ENCODE measurements at places on chromosomes 2 and 18.

DNA sequence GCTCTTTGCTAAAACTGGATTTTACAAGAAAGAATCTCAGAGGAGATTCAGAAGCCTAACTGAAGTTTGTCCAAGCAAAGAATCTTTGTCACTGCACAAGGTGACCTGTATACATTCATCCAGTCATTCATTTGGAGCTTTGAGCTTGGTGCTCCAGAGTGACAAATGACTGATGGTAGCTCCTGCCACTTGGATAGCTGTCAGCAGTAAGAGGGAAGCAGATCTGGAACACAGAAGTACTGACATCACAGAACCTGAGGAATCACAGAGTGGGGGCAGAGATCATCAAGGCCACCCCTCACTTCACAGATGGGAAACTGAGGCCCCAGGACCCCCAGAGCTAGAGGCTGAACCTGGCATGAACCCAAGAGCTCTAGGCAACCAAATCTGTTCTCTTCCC is 28.8 kb upstream of the IGFBP2 start:
- no peak overlapping the region for H3K27ac ChIP-seq
- DNase-seq: no peak
- no peaks in the 10 kb centered on the region for H3K36me3 ChIP-seq
- H3K27me3 ChIP-seq: no peaks in the 10 kb centered on the region

- no peak for DNase-seq
- no peaks in the 10 kb centered on the region for H3K4me1 ChIP-seq
- H3K27me3 ChIP-seq: no peaks in the 10 kb centered on the region
These were observed 37.8 kb downstream of the MAL start for GRCh38 chr2:95063086-95063958.

DNA sequence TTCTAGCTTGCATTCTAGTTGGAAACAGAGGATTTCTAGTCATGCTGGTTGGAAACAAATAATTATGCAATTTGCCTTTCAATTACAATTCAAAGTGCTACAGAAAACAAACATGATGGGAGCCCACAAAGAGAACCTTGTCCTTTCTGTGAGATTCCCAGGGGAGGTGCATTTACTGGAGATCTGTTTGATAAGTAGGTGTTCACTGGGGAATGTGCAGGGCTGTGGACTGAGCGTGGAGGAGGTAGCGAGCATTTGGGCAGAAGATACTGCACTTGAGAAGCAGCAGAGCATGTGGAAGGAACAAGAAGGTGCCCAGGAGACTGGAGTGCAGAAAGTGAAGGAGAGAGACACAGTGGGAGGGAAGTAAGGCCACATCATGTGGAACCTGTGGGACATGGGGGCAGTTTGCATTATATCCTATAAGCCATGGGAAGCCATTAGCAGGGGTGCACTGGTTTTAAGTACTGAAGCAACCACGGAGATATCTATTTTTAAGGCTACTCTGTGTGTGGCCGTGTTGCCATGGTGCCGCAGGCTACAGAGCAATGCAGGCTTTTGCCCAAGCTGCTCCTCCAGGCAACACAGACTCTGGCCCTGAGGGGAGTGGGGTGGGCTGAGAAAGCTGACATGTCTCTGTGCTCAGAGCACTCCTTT is 154.0 kb downstream of the ANTXR1 start:
- H3K4me3 ChIP-seq: no peak overlapping the region
- no peaks in the 10 kb centered on the region for H3K36me3 ChIP-seq
- no peaks in the 10 kb centered on the region for H3K27me3 ChIP-seq

DNA sequence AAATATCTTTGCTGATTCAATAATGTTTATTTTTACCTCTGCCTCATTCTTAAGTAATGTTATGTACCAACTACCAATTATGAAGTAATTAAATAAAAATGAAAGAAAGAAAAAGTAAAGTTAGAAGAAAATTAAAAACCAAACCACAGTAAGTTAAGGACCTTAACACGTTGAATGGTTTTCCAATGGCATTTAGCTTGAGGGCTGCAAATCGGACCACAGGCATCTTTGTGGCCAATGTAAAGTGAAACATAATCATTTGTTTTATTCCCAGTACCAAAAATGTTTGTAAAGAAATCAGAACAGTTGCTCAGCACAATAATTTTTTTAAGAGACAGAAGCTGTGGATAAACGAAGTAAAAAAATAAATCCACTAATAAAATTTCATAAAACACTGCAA is 1455.5 kb upstream of the ZEB2 start:
- H3K4me1 ChIP-seq: no peaks in the 10 kb centered on the region
- no peaks in the 10 kb centered on the region for H3K36me3 ChIP-seq
- no peaks in the 10 kb centered on the region for H3K27me3 ChIP-seq
- no peak for DNase-seq
- no peak overlapping the region for H3K27ac ChIP-seq

GRCh38 chr18:68925268-68925667 is 127.4 kb downstream of the CCDC102B start:
- H3K4me1 ChIP-seq: no peaks in the 10 kb centered on the region
- no peaks in the 10 kb centered on the region for H3K27me3 ChIP-seq
- H3K36me3 ChIP-seq: no peaks in the 10 kb centered on the region
- no peak overlapping the region for H3K27ac ChIP-seq
- H3K4me3 ChIP-seq: no peak overlapping the region

- no peaks in the 10 kb centered on the region for H3K27me3 ChIP-seq
- DNase-seq: no peak
- no peak overlapping the region for H3K27ac ChIP-seq
- H3K36me3 ChIP-seq: peaks cover 70% of the 10 kb centered on the region
- H3K4me3 ChIP-seq: no peak overlapping the region
- no peaks in the 10 kb centered on the region for H3K4me1 ChIP-seq
These were observed 35.1 kb downstream of the THAP4 start for GRCh38 chr2:241601841-241602240.

DNA sequence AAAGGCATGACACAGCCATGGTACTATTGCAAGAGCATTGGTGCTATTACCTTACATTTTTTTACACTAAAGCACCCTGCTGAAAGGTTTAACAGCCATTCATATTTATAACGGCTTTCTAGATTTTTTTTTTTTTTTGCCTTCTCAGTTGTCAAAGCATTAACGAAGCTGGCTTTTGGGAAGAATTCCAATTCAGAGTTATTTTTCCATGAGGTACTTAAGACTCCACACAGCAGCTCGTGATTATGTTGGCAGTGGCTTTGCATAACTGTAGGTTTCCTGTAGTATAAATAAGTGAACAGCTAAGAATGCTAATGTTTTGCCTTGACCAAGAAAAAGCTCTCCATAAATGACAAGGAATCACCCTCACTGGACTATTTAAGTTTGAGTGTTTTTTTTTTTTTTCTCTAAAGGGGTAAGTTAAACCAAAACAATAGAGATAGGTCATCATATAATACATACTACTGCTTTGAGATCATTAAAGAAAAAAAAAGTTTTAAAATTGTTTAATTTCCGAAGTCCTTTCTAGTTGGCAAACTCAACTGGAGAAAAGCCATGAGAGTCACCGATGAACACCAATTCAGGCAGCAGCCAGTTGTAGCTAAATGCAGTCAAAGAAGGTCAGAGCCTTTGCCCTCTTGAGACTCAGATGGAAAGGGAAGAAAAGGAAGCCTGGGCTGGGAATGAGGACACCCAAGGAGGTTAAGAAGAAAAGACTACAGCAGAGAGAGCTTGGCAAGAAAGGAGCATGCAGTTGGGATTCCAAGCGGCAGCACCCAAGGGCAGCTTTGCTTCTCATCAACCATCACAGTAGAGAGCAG is 187.4 kb upstream of the NCKAP5 start:
- H3K27ac ChIP-seq: no peak overlapping the region
- H3K4me1 ChIP-seq: no peaks in the 10 kb centered on the region
- no peak overlapping the region for H3K4me3 ChIP-seq
- no peak for DNase-seq
- H3K27me3 ChIP-seq: no peaks in the 10 kb centered on the region

GRCh38 chr2:160405077-160405867 is 88.3 kb downstream of the RBMS1 start:
- no peak for DNase-seq
- peaks cover 67% of the 10 kb centered on the region for H3K4me1 ChIP-seq
- H3K27ac ChIP-seq: peak overlapping the region; percentile 96
- no peaks in the 10 kb centered on the region for H3K27me3 ChIP-seq

DNA sequence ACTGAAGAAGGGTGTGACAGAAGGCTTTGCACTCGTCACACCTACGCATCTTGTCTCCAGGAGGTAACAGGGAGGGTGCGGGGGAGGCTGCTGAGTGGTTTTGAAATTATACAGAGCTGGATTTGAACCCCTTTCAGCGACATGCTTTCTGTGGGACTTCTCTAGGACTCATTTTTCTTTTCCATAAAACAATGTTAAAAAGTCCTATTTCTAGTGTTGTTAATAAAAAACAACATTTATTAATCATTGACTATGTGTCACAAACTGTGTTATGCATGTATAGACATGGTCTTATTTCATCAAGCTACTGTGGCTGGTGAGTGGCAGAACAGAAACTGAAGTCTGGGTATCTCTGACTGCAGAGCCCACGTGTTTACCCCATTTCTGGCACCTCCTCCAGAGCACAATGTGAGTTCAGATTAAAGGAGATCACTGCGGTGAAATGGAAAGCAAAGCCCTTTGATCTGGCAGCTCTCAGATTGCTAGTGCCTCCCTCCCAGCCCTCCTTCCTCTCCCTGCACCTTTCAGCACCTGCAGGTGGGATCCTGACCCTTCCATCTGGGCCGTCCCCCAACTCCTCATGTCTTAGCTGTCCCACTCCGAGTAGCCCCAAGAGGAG is 315.5 kb upstream of the MYT1L start:
- no peaks in the 10 kb centered on the region for H3K36me3 ChIP-seq
- DNase-seq: no peak
- no peaks in the 10 kb centered on the region for H3K4me1 ChIP-seq
- H3K27ac ChIP-seq: no peak overlapping the region
- peaks cover 4% of the 10 kb centered on the region for H3K27me3 ChIP-seq

DNA sequence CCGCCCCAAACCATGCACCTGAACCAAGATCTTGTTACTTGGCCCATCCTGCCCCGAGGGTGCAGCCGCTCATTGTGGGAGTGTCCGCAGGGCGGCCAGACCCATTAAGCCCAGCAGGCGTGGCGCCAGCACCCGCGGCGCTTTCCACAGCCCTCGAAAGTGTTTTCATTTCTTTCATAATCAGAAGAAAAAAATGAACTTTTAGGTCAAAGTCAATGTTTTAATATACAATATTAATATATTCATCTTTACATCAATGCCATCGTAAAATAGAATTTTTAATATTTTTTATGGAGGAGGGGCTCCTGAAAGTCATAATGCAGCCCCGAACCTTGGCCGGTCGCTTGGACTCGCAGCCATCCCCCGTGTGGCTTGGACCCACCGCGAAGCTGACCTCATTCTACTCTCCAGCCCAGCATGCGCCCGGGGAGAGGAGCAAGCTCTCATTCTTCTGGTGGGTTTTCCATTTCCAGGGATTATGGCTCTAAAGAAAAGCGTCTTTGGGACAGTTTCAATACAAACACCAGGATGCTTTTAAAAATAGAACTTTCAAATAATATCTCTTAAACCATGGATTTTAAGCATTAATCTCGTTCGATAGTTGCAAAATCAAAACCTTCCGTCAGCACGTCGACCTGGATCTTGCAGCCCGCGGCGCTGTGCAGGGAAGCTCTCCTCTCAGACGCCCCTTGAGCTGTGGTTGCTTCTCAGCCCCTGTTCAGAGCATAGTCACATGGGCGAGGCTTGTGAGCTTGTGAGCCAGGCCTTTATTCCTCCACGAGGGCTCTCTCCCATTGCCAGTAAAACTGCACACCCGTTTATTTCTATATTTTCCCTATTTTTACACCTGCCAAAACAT is 17.2 kb upstream of the ASB1 start:
- H3K4me1 ChIP-seq: no peaks in the 10 kb centered on the region
- H3K27me3 ChIP-seq: no peaks in the 10 kb centered on the region
- H3K36me3 ChIP-seq: no peaks in the 10 kb centered on the region
- no peak overlapping the region for H3K4me3 ChIP-seq

DNA sequence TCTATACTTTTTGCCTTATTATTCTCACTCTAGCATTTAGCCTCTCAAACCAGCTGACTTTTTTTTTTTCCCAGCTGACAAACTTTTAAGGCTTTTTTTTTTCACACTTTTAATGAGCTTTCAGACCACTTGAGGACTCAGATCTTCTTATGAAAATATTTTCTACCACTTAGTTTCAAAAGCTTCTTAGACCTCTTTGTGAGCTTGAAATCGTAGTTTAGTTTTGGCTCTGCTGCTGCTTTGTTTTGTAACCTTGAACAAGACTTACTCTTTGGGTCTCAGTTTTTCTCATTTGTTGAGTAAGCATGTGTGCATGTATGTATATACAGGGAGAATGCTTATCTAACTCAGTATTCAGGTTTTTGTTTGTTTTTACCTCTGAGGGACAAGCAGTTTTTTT is 3.5 kb downstream of the NBEAL1 start:
- peak overlapping the region; percentile 88 for H3K4me3 ChIP-seq
- H3K27me3 ChIP-seq: no peaks in the 10 kb centered on the region
- no peak overlapping the region for H3K27ac ChIP-seq
- DNase-seq: no peak
- peaks cover 32% of the 10 kb centered on the region for H3K4me1 ChIP-seq

DNA sequence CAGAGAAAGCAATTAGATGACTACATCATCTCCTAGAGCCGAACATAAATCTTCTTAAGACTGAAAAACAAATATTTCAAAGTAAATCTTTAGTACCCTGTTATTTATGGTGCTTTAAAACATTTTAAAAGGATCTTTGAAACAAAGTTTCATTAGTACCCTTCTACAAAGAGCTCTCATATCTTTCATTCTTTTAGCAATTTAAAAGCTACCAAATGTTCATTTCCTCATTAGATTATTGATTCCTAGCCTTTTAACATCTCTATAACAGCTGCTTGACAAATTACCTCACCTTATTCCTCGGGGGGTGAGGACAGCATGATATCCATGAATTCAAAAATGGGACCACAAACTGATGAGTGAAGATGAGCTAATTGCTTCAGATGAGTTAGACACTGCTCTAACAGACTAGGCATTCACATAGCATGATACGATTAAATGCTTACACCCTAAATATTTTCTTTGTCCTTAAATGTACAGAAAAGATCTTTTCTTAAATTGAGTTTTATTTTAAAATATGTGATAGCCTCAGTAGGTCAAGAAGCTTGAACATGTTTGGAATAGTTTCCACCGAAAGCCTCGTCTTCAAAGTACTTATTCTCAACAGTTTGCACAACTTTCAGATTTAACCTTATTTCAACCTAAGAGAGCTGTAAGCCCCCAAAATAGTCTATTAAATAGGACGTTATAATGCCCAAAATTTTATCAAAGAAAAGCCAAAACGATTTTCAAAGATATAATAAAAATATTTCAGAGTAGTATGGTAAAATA is 2.1 kb downstream of the ATAD2B start:
- peak overlapping the region; percentile 94 for H3K27ac ChIP-seq
- no peaks in the 10 kb centered on the region for H3K27me3 ChIP-seq
- no peak for DNase-seq
- no peaks in the 10 kb centered on the region for H3K36me3 ChIP-seq
- H3K4me3 ChIP-seq: peak overlapping the region; percentile 92
- peaks cover 18% of the 10 kb centered on the region for H3K4me1 ChIP-seq

- no peak for DNase-seq
- H3K4me1 ChIP-seq: no peaks in the 10 kb centered on the region
- no peak overlapping the region for H3K4me3 ChIP-seq
- no peaks in the 10 kb centered on the region for H3K36me3 ChIP-seq
These were observed 148.5 kb downstream of the GFPT1 start for GRCh38 chr2:69238449-69239031.

- H3K27me3 ChIP-seq: no peaks in the 10 kb centered on the region
- H3K36me3 ChIP-seq: no peaks in the 10 kb centered on the region
- no peak overlapping the region for H3K4me3 ChIP-seq
These were observed 187.1 kb downstream of the ZNF407 start for GRCh38 chr18:74784752-74785151.

All from upper lobe of right lung (tissue), 1 donor.